ENCODE measurements at places on chromosomes 1 and 21.

- no peak for DNase-seq
Measured at GRCh38 chr1:64984737-64985136, 18.4 kb upstream of the JAK1 start.

- no peak for DNase-seq
Measured at GRCh38 chr1:3999941-4000735, 100.1 kb upstream of the C1orf174 start.

DNA sequence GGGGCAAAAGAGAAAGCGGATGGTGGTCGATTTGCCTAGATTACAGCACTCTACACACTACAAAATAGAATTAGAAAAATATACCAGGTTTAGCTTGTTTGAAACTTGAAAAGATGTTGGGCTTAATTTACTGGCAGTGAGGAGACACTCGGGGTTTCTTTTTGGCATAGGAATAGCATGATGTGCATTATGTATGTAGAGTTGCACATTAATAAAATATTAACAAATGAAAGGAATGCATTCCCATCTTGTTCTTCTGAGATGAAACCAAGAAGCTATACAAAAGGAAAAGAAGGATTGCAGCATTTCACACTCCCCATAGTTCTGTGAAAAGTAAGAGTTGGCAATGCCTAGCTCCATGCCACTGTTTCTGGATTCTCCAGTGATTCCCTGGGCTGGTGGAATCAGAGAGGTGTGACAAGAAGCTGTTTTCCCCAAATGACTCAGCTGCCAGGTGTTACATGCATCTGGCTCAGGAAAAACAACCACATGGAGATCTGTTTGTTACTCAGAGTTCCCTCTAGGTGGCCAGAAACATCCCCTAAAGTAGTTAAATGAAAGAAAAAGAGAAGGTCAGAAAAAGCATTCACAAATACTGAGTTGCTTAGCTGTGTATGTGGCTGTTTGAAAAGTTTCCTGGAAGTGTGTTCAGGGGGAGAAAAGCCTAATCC, 115.6 kb downstream of the UCK2 start:
- DNase-seq: no peak

DNA sequence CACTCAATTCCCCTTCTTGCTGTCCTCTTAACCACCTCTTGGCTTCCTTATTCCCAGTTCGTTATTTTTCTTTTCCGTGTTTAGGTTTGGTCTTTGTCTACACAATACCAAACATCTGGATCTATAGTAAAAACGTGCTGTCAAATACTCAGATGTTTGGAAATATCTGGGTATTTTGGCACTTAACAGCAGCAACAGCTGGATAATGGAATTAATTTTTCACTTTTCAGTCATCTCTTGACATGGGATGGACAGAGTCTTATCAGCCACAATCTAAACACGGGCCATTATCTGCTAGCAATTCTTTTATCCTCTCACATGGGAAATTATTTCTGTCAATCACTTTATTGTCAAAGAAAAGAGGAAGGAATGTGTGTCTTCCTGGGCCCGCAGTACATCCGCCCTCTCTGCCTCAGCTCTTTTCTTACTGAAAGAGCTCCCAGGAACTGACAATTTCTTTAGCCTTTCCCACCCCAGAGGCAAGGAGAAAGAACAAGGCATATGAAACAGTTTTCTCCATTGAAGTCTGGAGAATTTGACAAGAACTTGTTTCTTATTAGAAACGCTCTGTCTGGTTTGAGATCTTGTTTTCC, 13.4 kb downstream of the NHLH2 start:
- DNase-seq: no peak

DNA sequence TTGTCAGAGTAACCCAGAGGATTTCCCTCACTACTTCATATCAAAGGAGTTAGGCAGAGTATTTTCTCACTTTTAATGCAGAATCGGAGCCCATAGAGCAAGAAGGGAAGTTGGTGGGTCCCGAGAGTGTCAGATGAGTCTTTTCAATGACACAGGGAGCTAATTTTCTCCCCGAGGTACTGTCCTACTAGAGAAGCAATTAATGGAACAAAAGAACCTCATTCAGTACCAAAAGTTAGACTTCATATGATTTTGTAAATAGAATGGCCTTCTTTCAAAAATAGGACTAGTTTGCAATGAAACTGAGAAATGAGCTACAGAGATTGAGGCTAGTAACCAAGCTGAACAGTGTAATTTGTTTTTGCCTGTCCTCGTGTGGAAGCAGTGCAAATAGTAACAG, 3.9 kb downstream of the NCAM2 start:
- no peak for DNase-seq
